ENCODE measurements at places on chromosomes 4 and X. TPM values are rescaled to one million over a fixed set of nuclear protein-coding genes. Genes with fewer than 3 reads are reported as not detected.

- DNase-seq: no peak
Measured at GRCh38 chr4:189117426-189117825, 823.2 kb upstream of the FRG1 start.

DNA sequence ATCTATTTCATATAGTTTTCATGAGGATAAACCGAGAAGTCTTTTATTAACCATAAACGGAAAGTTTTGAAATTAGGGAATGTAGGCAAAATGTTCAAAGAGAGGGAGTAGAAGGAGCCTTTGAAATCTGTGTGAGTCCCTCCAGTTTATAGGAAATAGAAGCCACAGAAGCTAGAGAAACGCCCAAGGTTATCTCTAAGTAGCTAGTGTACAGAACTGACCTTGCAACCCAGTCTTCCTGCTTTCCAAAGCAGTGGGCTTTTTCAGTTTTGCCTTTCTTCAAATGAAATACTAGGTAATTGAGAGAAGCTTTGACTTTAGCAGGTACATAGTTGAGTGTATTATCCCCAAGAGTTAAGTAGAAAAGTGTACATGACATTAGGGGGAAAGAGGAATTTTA lies 39.4 kb downstream of the STIM2 start:
- DNase-seq: no peak

The SASH3 gene
- 2.6 TPM for total RNA-seq

DNA sequence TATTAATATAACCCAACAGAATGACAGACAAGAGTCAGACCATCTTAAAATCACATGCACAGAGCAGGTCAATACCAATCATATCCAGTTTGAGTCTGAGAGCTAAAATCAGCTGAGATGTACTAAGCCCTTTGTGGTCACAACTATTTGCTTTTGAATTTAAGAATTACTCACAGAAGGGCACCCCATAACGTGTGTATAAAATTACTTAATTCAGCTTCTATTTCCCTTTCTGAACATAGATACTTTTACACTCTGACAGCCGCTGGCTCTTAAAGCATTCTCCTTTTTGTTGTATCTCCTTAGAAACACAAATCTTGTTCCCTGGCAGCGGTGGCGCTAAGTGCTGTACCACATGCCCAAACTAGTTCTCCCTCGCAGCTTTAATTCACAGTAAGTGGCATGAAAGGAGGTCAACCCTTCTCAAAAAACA lies 14.8 kb upstream of the PPARGC1A start:
- DNase-seq: no peak

- DNase-seq: peak; percentile 55
Measured at GRCh38 chr4:10015140-10015753, 6.0 kb downstream of the SLC2A9 start.

DNA sequence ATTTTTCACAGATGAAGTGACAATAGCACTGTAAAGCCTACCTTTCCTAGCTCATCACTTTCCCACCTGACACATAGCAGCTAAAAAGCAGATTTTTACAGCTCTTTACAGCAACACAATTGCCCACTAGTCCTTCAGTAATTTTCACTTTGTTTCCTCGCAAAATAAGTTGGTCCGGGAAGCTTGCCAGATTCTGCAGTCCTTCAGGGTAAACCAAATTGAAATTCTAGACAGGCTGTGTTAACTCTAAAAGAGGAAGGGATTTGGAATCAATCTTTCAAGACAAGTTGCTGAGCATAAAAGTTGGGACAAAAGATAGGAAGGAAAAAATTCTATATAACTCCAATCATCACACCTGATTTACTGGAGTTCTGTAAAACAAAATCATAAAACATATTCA lies 8.7 kb downstream of the C1QTNF7 start:
- DNase-seq: peak; percentile 45

DNA sequence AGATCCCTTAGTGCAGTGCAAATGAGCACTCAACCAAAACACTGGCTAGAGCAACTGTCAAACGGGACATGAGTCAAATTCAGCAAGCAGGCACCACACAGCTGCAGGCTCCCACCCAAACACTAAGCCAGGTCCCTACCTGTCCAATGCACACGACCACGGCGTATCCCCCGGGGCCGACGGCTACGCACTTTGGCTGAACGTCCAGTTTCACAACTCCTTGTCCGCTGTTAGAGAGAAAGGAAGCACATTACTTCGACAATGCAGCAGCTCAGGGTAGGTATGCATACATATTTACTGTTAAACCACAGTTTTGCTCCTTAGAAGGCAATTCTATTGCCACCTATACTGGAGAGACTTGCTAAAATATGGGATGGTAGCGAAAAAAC lies 35.4 kb downstream of the WDR1 start:
- DNase-seq: no peak

DNA sequence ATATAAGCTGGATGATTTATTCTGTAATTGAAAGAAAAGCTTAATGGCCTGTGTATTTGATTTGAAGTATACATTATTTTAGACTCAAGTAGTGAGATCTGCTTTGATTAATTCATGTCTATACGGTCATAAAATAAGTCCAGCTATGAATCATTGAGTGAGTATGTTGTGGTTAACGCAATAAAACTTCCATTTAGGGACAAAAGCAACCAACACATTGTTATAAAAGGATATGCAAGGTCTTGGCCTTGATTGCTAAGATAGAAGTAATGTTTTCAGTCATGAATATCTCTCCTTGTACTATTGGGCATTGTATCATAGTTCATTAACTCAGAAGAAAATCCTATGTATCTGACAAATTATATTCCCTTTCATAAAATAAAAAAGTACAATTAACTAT lies 162.1 kb downstream of the EPHA5 start:
- DNase-seq: no peak

DNA sequence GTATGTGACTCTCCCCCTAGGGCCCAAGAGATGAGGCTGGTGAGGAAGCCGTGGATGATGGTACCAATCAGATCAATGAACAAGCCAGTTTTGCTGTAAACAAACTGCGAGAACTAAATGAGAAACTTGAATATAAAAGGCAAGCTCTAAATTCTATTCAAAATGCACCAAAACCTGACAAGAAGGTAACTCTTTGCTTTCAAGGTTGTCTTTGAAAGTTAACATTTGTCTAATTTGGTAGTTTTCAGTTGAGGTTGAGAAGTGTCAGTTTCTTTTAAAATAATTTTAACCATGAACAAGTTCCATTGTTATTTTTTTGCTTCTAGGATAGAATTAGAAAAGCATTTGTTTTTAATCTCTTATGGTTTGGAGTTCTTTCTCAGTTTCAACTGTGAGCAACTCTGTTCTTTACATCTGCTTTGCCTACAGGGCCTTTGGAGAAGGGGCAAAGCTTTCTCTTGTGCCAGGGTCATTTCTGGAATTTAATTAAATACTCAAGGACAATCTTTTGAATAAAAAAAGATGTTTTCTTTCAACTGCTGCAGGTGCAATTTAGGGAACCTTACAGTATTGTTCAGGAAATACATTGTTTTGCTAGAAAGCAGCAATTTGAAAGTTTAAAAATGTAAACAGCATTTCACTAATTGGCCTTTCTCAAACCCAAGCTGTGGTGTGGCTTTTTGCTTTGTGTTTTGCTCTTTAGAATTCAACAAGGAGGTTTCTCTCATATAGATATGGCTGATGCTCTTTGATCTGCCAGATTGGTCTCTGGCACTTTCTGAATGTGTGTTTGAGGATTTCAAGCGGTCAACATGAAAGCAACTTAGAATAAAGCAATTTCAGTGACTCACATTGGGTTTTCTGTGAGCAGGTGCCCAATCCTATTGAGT lies 62.9 kb downstream of the LRP2BP start:
- DNase-seq: no peak

DNA sequence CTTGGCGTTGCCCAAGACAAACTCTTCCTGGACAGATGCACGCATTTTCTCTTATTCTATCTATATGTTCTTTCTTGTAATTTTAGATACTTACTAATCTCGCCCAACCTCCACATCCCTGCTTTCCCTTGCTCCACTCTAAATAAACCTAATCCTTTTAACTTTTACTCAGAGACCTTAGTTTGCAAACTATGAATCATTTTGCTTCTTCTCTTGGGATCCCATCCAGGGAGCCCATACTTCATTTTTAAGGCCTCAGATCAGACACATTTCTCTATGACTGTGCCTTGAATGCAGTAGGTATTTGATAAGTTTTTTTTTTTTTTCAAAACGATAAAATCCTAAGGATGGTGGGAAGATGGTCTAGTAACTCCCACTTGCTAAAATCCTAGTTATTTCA lies 353.8 kb upstream of the HAND2 start:
- no peak for DNase-seq

The MAGEA2 gene
- 0.17 TPM for total RNA-seq

DNA sequence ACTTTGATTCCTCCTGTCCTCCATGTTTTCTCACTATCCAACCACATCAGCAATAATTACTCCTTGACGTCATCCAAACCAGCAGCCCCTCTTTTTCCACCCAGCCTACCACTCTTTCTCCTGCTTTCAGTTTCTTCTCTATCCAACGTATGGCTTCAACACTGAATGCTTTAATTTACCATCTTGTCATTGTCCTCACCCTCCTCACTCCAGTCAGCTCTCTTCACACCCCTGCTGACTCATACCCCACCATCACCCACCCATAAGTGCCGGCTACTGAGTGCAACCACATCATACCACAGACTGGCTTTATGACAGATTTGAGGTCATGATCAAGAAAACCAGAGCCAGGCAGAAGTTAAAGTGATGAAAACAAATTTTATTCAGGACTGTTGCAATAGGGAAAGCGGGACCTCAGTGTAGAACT lies 9.8 kb upstream of the ANXA5 start:
- DNase-seq: no peak

The FMR1NB gene
- not detected for total RNA-seq

- no peak for DNase-seq
Measured at GRCh38 chr4:7614350-7614949, 179.7 kb upstream of the PSAPL1 start.

The COL4A6 gene
- 17.0 TPM for total RNA-seq

DNA sequence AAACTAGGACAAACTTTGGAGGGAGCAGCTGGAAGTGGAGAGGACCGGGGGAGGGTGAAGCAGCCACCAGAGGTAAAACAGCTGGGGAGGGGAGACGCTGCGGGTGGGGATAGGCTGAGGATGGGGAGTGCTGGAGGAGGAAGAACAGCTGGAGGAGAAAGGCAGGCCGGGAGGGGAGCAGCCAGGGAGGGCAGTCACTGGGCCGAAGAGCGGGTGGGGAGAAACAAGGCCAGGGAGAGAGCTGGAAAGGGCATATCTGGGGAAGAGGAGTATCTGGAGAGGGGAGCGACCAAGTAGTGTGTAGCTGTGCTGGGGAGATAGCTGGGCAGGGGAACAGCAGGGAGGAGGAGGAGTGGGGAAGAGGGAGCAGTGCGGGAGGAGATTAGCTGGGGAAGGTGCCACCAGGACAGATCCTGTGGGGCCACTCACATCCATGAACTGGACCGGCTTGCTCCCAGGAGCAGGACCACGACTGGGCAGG lies 2.7 kb downstream of the SLC38A5 start:
- DNase-seq: peak; percentile 53

DNA sequence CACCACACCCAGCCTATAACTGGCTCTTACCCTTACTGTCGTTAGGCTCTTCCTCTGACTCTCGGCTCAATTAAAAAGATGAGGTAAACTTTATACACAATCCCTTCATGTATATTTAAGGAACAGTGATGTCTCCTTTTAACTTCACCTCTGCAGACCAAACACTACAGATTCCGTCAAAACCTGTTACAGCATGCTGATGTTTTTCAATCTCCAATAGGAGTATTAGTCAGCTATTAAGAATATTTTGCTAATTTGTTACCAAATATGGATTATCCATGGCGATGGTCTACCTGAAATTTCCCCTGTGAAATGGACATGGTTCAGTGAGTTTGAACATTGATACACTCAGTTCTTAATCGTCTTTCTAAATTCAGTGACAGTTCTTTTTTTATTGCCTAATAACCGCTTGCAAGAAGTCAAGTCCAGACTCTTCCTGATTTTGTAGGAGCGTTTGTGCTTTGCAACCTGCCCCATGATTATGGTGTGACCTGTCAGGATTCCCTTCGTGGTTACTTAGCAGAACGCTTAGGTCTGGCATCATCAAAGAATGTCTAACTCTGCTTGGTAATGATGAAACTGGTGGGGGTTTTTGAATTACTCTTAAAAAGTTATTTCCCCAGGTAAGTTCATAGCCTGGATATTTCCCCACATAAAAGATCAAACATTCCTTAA lies 72.2 kb upstream of the STOX2 start:
- DNase-seq: no peak

DNA sequence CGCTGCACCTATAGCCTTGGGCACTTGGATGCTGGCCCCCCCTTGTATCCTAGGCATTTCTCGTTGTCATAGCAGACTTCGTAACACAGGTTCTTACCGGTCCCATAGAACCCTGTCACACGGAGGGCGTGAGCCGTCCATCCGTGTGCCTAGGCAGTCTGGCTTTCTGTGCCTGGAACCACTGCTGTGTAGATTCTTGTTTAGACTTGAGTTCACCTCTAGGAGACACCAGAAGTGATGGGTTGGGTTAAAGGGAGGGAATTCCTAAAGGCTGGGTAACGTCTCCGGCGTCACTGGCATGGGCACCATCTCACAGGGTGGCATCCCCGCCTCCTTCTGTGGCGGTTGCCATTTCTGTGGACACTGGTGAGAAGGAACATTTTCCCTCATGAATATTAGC lies 13.5 kb upstream of the NKX1-1 start:
- no peak for DNase-seq

- DNase-seq: no peak
Measured at GRCh38 chr4:32858361-32858760, 2138.2 kb downstream of the PCDH7 start.

The BEX1 gene
- total RNA-seq: 10.4 TPM

DNA sequence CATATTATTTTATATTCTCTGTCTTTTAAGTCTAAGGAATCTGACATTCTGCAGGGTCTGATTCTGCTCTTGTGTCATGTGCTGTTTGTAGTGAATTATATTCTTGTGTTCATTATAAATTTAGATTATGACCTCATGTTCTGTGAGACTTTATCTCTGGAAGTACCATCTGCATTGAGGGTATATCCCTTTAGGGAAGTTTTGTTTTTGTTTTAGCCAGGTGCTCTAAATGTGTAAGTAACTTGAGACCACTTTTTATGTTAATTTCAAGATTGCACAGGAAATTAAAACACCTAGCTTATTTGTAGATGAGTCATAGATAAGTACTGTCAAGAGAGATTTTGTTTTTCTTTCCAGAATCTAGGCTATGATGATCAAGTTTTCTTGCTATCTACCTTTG lies 35.0 kb upstream of the DKK2 start:
- no peak for DNase-seq

The TBX22 gene
- not detected for total RNA-seq

DNA sequence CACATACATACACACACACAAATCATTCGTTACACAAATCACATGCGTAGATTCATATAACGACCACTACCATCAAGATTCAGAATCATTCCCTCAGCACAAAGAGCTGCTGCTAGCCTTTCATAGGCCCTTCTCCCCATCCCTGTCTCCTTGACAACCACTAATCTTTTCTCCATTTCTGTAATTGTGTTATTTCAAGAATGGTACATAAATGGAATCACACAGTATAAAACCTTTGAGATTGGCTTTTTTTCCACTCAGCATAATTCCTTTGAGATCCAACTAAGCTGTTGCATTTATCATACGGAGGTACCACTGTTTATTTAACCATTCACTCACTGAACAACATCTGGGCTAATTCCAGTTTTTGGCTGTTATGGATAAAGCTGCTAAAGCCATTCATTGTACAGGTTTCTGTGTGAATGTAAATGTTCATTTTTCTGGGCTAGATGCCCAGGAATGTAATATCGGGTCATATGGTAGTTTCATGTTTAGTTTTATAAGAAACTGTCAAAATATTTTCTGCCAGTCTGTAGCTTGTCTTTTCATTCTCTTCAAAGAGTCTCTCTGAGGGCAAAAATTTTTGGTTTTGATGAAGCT lies 64.1 kb downstream of the USP11 start:
- no peak for DNase-seq

Data from ovary (tissue), 10 donors.